ENCODE measurements at places on chromosomes 12 and 14.

GRCh38 chr12:1974812-1975211 is 29.4 kb downstream of the DCP1B start:
- no peak for DNase-seq

DNA sequence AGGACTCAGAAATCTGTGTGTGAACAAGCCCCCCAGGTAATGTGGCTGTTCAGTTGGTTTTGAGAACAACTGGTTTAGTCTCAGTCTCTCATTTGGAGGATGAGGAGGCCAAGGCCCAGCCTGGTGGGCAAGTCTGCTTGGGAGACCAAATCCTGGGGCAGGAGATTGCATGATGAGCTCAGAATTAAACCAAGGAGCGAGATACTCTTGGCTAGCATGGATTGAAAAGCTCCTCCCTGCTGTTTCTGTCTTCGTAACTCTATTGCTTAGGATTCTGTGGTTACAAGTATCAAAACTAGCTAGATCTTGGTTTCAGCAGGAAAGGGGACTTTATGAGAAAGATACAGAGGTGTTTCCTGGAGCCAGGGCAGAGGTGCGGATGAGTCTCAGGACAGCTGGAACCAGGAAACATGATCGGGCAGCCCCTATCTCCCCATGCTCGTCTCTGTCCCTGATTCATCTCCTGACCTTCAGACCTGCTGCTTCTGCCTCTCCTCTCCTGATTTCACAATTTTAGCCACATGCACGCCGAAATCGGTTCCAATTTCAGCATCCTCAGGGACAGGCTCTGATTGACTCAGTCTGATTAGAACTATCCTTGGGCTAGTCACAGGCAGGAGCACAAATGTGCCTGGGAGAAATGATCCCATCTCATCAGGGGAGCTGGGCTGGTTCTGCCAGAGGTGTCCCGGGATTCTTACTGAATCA is 40.2 kb upstream of the RIN3 start:
- DNase-seq = no peak

GRCh38 chr12:76943008-76943407 is 64.2 kb upstream of the CSRP2 start:
- DNase-seq = no peak

- DNase-seq = no peak
These were observed 91.2 kb downstream of the RGS6 start for GRCh38 chr14:72023128-72024042.

DNA sequence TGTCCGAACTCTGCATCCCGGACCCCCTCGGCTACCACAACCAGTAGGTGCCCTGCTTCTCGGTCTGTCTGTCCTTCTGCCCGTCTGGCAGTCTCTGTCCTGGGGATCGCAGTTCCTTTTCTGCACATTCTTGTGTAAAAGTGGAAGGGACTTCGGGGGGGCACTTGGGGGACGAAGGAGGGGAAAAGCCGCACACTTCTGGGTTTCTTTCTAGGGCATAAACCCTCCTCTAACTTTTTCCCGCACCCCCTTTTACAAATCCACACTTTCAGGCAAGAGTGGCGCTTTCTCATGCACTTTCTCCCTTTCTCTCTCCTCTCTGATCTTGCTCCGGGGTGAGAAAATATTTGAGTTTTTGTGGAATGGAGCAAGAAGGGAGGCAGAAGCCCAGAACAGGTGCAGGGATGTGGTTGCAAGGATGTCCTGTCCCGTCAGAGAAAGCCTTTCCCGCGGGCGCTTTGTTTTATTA is 506 bp downstream of the ESRRB start:
- DNase-seq = no peak

DNA sequence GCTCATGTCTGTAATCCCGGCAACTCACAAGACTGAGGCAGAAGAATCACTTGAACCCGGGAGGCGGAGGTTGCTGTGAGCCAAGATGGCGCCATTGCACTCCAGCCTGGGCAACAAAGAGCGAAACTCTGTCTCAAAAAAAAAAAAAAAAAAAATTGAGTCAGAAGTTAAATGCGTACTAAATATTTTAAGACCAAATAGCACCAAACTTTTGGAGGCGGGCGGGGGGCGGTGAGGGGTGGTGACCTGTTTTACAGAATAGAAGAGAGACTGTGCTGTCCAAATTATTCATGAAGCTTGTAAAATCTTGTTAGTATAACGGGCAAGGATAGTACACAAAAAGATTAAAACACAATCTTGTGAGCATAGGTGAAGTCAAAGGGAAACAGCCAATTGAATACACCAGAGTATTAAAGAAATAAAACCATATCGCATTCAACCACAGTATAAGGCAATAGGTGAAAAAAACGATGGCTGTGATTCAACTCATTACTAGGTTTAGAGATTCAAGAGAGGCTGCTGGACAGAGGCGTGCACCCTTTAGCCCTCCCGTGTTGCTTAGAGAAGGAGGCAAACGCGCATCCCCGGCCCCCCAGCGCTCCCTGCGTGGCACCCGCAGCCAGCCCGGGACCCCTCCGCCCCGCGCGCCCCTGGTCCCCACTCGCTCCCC is 571 bp downstream of the ZNF891 start:
- no peak for DNase-seq

- no peak for DNase-seq
These were observed 34.0 kb downstream of the CD9 start for GRCh38 chr12:6234214-6234613.

- DNase-seq = peak; percentile 43
These were observed 178.6 kb downstream of the ADGRD1 start for GRCh38 chr12:131132118-131132892.

- no peak for DNase-seq
These were observed 8.8 kb upstream of the ULK1 start for GRCh38 chr12:131885543-131886057.
